Naive thymus-derived CD8-positive, alpha-beta T cell (primary cell): ENCODE measurements at places on chromosomes 13 and 19.

DNA sequence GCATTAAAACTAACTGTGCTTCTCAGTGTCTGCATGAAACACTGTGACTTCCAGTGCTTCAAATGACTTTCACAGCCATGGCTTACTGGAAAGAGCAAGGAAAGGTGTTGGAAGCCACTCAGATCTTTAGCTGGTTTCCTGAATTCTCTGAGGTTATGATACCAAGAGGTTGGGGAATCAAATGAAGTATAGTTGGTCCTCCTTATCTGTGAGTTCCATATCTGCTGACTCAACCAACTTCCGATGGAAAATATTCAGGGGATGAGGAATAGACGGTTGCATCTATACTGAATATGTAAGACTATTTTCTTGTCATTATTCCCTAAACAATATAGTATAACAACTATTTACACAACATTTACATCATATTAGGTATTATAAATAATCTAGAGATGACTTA, 32.4 kb downstream of the EPSTI1 start:
- H3K4me3 ChIP-seq, result no peak overlapping the region
- peaks cover 77% of the 10 kb centered on the region for H3K36me3 ChIP-seq
- DNase-seq, result no peak
- H3K4me1 ChIP-seq, result no peaks in the 10 kb centered on the region
- H3K27ac ChIP-seq, result no peak overlapping the region

DNA sequence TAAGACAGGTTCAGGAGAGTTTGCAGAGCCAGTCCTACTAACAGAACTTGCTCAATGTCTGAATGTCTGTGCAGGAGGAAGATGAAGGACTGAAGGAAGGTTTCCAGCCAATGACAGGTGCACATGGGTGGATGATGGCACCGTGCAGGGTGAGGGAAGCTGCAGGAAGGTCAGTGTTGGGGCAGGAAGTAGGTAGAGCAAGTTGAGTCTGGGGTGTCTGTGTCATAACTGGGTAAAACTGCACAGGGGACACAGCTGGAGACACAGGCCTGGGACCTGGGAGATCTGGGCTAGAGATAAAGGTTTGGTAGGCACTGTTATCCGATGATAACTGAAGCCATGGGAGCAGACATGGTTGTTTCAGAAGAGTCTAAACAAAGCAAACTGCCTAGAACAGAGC, 116.9 kb downstream of the USP12 start:
- H3K4me1 ChIP-seq, result peaks cover 15% of the 10 kb centered on the region
- no peaks in the 10 kb centered on the region for H3K27me3 ChIP-seq
- no peak for DNase-seq
- no peak overlapping the region for H3K4me3 ChIP-seq

DNA sequence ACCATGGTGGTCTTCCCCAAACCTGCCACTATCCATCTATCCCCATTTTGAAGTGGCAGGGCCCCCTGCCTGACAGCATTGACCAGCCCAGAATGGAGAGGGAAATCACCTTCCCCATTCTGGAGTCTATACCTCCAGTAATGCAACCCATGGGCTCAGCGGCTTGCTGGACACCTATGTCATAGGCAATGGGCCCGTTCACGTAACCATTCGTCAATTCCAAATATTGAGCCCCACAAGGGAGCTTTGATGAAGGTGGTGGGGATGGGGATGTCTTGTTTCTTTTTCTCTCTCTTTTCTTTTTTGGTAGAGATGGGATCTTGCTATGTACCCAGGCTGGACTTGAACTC, 63.1 kb downstream of the AP1M1 start:
- peak overlapping the region; percentile 66 for H3K27ac ChIP-seq
- no peaks in the 10 kb centered on the region for H3K27me3 ChIP-seq
- no peak for DNase-seq
- H3K4me3 ChIP-seq, result peak overlapping the region; percentile 66

DNA sequence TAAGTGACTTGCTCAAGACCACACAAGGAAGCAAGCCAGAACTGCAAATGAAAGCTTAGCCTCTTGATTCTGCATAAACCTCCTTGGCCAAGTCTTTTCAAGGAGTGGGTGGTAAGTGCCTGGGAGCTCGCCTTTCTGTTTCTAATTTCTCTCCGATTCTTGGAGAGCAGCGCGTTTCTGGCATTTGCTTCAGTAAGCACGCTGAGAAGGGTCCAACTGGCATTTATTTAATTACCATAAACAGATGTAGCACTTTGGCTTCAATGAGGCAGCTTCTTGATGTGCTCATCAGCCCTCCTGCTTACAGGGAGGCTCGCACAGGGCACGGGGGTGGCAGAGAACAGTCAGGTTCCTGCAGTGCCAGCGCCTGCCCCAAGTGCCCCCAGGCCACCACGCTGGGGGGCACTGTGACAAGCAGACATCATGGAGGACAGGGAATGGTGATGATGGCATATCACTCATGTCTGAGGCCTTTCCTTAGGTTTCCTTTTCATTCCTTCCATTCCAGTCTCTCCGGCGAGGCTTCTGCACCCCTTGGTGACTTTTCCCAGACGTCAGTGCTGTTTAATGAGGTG, 13.3 kb downstream of the SIAH3 start:
- H3K27ac ChIP-seq, result no peak overlapping the region
- H3K27me3 ChIP-seq, result no peaks in the 10 kb centered on the region
- H3K36me3 ChIP-seq, result no peaks in the 10 kb centered on the region
- DNase-seq, result no peak
- H3K4me3 ChIP-seq, result no peak overlapping the region

DNA sequence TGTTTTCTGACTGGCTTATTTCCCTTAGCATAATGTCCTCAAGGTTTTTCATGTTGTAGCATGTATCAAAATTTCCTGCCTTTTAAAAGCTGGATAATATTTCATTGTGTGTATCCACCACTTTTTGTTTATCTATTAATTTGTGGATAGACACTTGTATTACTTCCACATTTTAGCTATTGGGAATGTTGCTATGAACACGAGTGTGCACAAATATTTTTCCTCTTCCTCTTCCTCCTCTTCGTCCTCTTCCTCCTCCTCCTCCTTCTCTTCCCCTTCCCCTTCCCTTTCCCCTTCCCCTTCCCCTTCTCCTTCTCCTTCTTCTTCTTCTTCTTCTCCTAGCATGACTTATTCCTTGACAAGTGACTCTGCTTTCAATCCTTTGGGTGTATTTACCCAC, 51.2 kb upstream of the KL start:
- no peak overlapping the region for H3K4me3 ChIP-seq
- no peaks in the 10 kb centered on the region for H3K36me3 ChIP-seq
